ACHN (cell line): ENCODE measurements at places on chromosomes 7 and 10.

GRCh38 chr7:115019882-115020605 lies 98.2 kb downstream of the MDFIC start:
- no peak for DNase-seq

DNA sequence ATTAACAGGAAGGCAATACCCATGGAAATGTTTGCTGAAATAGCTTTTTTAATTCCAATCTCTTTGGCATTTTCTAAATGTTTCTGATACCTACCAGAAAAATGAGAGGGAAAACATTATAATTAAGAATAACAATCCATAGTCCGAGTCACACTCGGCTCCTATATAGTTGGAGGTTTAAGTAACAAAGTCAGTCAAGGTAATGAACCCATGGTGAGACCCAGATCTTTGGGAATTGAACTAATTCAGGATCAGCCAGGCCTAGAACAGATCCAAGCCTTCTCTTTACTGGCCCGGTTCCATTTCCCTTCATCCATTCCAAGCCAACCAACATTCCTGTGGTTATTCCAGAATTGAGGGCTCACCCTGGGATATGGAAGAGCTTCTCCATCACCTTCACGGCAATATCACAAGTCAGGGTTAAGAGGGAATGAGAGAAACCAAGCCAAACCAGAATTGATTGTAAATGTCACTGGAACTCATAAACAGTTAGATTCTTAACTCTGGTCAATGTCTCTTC lies 28.3 kb downstream of the ABCB4 start:
- no peak for DNase-seq

- no peak for DNase-seq
Observed at GRCh38 chr10:19048891-19049290, 290 bp downstream of the MALRD1 start.

- peak; percentile 84 for DNase-seq
Observed at GRCh38 chr7:67371429-67372305, 375.0 kb downstream of the TYW1 start.

DNA sequence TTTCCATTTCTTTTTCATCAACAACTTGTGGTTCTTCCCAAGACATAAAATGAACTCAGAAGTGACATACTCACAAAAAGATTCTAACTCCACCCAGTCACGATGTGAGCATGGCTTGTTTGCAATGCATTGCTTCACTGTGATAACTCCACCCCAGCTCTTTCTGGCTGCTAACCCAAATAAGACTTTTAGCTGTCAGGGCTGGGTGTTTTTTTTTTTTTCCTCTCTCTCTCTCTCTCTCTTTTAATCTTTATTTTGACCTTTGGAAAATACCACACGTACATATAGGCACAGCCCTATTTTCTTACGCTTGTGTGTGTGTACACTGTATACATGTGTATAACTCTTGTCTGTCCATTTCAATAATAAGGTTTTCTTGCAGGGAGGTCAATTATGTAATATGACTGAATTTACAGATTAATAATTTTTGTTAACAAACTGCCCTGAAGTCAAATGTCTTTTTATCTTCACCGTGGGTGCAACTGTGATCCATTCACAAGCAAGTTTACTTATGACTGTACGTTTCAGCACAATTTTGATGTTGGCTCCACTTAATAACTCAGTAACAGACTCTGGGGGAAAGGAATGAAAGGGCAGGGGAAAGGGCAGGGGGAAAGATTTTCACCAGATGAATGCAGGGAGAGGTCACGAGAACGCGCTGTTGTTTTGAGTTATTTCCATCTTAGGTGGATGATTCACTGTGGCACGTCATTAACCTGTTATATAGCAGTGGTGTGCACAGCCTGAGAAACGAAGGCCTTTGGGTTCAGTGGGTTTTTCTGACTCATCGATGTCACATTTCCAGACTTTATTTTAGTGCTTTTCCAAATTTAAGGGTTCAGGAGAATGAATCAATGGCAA lies 49.1 kb downstream of the APBB1IP start:
- DNase-seq, result peak; percentile 97

DNA sequence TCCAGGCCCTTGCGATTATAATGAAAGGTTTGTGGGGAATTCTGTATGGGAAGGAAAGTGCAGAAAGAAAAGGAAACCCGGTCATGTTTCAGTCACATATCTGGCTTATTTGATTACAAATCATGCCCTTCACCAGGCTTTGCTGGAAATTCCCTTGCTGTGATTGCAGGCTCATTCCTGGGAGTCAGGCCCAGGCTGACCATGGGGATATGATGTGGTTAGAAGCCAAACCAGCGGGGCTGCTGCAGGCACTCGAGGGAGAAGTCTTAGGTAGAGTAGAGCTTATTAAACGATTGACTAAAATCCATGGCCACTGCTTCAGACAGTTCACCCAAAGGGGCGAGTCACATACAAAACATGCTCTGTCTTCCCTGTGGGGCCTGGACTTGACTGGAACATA lies 16.2 kb downstream of the PKD1L1 start:
- no peak for DNase-seq

DNA sequence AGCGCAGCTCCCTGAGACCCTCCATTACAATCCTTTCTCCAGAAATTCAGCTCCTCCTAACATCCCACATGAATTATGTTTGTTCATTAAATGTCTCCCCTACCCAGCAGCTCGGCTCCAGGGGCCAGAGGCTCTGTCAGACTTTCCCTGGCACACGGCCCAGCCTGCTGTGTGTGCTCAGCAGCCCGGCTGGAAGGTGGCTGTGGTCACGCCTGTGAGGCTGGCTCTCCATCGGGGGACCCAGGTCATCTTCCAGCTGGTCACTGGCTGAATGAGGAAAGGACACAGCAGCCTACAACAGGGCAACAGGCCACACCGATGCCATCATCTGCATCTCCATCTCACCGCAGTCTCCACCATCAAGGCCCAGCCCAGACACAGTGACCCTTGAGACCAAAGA lies 219.8 kb downstream of the MAD1L1 start:
- DNase-seq, result no peak

GRCh38 chr10:1195828-1196227 lies 139.6 kb downstream of the WDR37 start:
- DNase-seq, result no peak

- peak; percentile 88 for DNase-seq
Observed at GRCh38 chr7:66283003-66283920, 78.1 kb downstream of the TPST1 start.

GRCh38 chr10:28774051-28774995 lies 97.0 kb downstream of the BAMBI start:
- no peak for DNase-seq

GRCh38 chr7:110839866-110840265 lies 251.1 kb upstream of the LRRN3 start:
- DNase-seq, result no peak

GRCh38 chr7:50293509-50294179 lies 10.9 kb upstream of the IKZF1 start:
- DNase-seq, result no peak

- DNase-seq, result no peak
Observed at GRCh38 chr10:23448802-23449570, 10.1 kb downstream of the OTUD1 start.

DNA sequence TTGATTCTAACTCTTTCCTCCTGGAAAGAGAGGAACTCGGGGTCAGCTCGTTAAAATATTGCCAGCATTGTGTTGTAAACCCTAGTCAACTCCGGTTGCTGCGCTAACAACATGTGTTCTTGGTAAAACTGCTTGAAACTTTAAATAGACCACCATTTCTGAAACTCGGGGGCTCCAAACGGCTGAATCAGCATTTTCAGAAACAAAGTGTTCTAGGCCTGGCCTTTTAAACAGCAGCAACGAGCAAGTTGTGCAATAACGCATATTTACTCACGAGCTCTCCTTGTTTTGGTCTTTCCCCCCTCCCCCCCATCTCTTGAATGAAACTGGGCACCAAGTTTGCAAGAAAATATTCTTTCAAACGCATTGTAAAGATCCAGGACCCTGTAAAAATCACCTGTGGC lies 9.2 kb upstream of the GRB10 start:
- peak; percentile 30 for DNase-seq

DNA sequence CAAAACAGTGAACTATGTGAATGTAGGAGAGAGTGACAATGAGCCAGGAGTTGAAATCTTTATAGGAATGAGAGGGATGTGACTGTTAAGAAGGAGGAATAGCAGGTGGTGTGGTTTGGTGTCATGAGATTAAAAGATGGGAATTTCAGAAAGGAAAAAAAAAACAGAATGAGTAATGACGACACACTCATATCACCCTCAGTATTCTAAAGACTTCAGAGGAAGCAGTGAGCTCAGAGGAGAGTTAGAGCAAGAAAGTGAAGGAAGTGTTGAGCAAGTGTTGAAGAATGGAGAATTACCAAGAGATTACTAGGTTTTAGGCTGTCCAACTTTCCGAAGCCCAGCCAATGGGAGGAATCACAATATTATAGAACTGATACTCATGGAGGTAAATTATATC lies 220.5 kb upstream of the HGF start:
- DNase-seq, result peak; percentile 40

- no peak for DNase-seq
Observed at GRCh38 chr10:11175823-11176243, 158.2 kb downstream of the CELF2 start.

DNA sequence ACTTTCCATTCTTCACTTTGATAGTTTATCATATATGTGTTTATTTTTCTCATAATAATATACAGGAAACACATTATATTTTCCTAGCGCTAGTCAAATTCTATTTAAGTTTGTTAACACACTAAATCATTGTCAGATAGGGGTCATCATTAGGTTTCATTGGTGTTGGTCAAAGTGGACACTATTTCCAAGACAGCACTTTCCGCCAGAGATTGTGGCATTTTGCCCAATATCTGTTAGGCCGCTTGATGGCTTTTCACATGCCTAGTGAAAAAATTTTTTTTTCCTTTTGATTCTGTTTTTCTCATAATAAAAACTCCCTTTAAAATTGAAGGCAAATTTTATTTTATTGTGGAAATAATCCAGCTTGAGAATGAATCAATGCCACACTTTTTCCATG lies 495.4 kb upstream of the AKR1E2 start:
- no peak for DNase-seq

DNA sequence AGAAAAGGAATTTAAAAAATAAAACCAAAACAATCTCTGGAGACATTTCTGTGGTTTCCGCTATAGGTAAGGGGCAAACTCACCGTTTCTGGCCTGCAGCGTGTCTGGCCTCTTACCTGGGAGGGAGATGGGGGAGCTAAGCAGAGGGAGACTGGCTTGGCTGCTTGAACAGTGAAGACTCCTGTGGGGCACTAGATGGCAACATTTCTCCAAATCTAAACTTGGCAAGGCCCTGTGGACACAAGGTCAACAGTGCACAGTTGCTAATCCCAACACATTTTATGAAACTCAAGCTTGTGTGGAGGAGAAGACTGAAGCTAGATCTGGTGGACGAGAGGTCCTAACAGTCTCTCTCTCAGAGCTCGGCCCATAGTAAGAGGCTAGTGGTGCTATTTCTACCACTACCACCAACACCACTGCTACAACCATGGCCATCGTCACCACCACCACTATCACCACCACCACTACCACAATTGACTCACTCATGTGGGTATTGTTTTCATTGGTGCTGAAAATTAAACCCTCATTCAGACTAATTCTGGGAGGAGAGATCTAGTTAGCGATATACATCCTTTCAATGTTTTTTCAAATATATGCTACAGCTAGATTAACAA lies 28.4 kb upstream of the CDHR3 start:
- DNase-seq, result peak; percentile 63

- no peak for DNase-seq
Observed at GRCh38 chr7:106747804-106748203, 86.8 kb upstream of the CCDC71L start.

DNA sequence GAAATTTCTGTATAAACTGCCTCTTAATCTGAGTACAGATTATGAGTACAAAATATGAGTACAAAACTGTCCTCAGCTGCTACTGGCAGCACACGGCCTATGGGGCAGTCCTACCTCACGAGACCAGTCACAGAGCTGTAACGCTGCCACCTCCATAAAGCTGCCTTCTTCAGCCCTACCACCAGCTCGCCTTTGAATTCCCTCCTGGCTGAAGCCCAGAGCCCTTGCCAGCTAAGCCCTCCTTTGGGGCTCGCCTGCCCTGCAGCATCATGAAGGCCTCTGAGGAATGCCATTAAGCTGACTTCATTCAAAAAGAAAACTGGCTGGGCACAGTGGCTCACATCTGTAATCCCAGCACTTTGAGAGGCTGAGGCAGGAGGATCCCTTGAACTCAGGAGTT lies 180.0 kb upstream of the SH2B2 start:
- DNase-seq, result no peak

GRCh38 chr10:93369588-93370164 lies 112.5 kb downstream of the MYOF start:
- no peak for DNase-seq

DNA sequence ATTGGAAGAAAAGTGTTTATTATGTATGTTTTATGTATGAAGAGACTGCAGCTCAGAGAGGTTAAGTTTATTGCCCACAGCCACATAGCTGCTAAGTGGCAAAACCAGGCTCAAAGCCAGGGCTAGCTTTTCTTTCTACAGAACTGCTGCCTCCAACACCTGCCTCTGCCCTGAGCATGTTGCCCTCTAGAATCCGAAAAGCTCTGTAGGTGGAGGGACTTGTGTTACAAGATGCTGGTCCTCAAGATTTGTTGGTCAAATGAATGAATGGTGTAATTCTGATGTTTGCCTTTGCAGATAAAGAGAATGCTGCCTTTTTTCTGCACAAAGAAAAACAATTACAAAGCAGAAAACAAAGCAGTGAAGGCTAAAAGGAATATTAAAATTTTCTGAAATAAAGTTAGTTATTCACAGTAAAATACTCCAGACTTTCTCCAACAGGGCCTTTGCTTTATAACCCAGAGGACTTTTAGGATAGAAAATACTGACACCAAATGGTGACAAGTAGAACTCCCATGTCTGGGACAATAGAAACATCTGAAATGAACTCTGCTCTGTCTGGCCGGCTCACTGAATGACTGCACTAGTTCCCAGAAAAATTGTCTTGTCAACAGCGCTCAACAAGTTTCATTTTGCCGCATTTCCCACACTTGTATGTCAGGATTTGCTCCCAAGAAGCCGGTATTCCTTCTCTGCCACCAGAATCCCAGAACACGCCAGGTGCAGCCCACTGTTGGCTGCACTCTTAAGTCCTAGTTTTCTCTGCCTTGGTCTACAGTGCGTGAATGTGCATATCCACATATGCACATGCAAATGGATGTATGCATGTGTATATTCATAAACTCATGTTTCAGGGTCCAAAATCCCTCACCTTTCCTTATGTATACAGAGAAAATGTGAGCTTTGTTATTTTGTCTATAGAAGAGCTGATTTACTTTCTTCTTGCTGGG lies 11.0 kb upstream of the DNTT start:
- DNase-seq, result peak; percentile 68

DNA sequence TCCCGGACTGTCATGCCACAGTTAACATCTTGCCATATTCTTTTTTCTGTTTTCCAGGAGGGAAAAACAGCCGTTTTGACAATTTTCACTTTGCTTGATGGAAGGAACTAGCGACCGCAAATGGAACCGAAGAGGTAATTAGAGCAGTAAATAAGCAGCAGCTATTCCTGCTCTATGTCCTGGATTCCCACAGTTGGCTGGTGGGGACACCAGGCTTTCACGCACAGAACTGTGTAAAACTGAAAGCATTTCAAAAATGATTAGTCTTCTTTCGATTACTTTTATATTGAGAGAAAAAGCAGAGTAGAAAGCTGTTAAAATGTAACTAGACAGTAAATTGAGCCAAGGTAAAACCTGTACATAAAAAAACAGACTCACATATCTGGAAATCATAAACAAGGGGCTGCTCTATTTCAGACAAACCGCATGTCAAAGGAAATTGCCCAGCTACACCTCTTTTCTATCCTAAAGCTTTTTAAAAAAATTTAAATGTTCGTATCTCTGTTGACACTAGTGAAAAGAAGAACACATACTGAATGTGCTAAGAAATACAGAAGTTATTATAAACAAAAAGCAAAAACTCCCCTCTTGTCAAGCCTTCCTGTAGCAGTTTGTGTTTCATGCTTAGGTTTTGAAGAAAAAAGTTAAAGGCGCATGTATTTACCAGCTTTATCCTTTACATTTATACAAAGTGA lies 93.4 kb downstream of the RNF216 start:
- DNase-seq, result no peak
